ENCODE measurements at places on chromosomes 16 and 17. TPM values are rescaled to one million over a fixed set of nuclear protein-coding genes. Genes with fewer than 3 reads are reported as not detected.

The NTN1 gene
- 0.76 TPM for total RNA-seq

The UBE2Z gene
- 76.5 TPM for total RNA-seq

DNA sequence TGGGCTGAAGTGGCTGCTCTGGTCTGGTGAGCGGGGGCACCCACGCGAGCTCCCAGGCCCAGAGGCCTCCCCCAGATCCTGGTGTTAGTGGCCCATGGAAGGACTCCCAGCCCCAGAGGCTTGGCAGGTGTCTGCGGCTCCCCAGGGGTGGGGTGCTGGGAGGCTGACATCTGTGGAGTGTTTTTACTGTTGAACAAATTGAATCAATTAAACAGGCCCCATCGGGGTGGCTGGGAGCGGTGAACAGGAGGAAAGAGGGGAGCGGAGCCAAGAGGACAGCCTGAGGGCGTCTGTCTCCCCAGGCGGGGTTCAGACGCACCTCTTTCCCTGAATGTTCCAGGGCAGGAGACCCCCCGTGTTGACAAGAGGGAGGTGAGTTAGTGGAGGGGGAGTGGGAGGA lies 29.9 kb downstream of the ACTG1 start:
- no peak for DNase-seq

The CHRNE gene
- total RNA-seq: 0.69 TPM

GRCh38 chr16:49261930-49262329 lies 19.7 kb downstream of the CBLN1 start:
- no peak for DNase-seq

The GPR142 gene
- 20.7 TPM for total RNA-seq

DNA sequence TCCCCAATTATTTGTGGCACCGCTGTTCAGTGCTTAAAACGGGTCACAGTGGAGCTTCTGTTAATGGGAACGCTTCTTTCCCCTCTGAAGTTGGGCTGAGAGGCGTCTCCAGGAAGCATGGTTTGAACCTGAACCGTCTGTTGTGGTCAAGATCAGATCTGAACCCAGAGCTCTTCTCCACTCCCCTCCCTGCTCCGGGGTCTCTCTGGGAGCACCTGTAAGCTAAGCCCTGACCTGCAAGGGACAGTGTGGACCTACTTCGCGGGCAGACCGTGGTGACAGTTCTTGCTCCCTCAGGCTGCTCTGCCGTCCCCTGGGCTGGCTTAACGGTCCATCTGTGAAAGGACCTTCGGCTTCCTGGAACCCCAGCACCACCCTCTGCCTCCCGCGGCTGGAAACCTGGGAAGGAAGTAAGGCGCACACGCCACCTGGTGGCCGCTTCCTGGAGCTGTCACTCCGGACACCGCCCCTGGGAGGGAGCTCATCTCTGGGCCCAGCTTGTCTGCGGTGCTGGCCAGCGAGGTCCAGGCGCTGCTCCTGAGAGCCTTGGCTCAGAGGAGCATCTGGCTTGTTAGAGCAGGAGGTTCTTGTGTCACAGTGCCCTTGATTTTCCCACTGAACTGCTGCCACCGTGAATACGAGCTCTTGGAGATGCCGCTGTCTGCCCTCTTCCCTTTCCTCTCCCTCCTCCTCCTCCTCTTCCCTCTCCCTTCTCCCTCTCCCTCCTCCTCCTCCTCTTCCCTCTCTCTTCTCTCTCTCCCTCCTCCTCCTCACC lies 518.5 kb upstream of the EEF2KMT start:
- DNase-seq: peak; percentile 80

- DNase-seq: no peak
Observed at GRCh38 chr17:81002409-81003361, 11.0 kb downstream of the CHMP6 start.

DNA sequence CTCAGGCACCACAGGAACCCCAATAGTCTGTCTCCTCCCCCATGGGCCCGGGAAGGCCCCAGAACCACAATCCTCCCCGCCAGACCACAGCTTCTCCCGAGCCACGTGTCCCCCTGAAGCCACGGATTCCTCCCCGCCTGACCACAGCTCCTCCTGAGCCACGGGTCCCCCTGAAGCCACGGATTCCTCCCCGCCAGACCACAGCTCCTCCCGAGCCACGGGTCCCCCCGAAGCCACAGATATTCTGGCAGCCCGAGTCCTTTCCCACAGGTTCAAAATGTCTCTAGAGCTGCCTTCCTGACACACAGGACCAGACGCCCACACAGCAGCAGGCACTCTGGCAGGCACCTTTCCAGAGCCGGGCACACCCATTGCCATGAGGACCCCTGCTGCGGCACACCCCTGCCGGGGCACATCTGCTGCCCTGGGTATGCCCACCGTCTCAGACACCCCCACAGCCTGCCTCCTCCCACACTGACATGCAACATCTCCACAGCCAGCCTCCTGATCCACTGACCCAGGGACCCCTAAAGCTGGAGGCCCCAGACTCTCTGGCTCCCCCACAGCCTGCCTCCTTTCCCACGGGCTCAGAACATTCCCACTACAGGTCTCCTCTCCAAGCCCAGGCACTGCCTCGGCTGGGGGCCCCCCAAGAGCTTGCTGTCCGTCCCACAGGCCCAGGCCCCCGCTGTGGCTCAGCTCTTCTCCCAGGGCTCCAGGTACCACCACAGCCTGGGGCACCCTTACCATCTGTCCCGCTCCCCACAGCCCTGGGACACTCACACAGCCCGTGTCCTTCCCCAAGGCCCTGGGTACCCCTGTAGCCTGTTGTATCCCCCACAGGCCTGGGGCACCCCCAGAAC lies 2.2 kb downstream of the KIAA0753 start:
- no peak for DNase-seq

DNA sequence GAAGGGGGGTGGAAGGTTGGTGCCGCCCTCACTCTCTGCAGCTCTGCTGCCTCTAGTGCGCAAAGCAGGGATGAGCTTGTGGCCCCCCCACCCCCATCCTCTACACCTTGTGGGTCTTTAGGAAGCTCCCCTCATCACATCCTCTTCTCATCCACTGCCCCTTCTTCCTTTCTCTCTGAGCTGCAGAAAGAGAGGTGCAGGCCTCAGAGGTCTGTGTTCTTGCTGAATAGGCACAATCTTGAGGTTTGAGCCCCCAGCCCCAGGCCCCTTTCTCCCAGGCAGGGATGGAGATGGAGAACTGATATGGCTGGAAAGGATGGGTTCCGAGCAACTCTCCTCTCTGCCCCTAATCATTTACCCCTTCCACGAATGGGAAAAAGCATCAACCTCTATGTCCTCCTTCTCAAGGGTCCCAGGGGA lies 2.6 kb downstream of the CACNA1G start:
- no peak for DNase-seq

GRCh38 chr17:51813140-51813783 lies 345.3 kb downstream of the CA10 start:
- no peak for DNase-seq

GRCh38 chr16:66152181-66152580 lies 214.3 kb upstream of the CDH5 start:
- no peak for DNase-seq

DNA sequence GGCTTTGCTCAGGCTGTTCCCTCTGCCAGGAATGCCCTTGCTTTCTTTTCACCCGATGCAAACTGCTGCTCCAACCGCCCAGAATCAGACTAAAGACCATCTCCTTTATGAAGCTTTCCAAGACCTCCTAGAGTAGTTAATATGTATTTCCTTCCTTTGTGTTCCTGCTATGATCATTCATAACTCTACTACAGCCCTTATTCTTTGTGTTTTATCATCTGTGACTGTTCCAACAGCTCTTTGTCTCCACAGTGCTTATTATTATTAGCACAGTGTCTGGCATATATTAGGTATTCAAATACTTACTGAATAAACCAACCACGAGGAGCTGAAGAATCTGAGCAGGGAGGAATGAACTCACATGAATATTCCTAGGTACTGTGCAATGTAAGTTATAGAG lies 7.6 kb downstream of the PSME3IP1 start:
- DNase-seq: no peak

The NDUFAF8 gene
- total RNA-seq: 31.5 TPM

- DNase-seq: no peak
Observed at GRCh38 chr17:59561042-59561441, 4.4 kb upstream of the DHX40 start.

DNA sequence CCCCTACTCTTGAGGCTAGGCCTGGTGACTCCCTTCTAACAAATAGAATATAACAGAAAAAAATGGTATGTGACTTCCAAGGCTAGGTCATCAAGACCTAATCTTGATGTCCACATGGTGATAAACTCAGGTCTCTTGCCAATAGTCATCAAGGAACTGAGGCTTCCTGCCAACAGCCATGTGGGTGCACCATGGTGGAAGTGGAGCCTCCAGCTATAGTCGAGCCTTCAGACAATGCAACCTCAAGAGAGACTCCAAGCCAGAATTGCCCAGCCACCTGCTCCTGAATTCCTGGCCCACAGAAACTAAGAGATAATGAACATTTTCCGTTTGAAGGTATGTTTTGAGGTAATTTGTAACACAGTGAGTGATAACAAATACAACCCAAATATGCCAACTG lies 55.9 kb upstream of the SREBF1 start:
- DNase-seq: no peak

DNA sequence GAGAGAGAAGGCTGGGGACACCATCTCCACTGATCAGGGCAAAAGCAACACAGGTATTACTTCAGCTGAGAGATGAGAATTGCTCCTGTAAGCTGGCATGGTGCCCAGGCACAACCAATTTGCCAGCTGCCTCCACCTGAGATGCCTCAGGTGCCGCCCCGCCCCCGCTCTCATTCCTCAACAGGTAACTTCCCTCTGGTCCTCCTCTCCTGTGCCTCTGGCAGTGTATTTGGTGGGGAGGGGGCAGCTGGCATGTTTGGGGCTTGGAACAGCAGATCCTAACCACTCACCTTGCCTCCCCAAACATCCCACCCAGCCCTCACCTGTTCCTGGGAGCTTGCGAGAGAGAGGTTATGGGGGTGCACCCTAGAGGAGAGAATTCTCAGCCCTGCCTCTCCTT lies 2.9 kb upstream of the SRCIN1 start:
- DNase-seq: no peak

DNA sequence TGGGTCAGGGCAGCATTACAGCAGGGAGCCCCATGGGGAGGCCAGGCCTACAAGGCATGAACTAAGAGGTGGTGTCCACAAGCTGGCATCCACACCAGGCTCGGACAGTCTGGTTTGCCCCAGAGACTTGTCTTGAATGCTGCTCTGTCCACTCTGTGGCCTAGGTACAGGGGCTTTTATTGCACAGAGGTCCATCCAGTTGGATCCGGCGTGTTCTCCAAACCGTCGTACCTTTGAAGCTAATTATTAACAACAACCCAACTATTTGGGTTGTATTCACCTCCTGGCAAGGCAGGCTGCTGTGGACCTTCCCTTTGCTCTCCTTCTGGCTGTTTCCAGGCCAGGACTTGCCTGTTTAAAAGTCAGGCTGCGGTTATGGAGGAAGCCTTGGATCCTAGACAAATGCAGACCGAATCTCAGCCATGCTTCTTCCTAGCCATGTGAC lies 123.4 kb downstream of the CLEC16A start:
- no peak for DNase-seq

GRCh38 chr16:84117494-84117843 lies 727 bp upstream of the MBTPS1 start:
- no peak for DNase-seq

The SERPINF2 gene
- total RNA-seq: 0.37 TPM

GRCh38 chr16:75061669-75062068 lies 54.9 kb downstream of the LDHD start:
- no peak for DNase-seq

DNA sequence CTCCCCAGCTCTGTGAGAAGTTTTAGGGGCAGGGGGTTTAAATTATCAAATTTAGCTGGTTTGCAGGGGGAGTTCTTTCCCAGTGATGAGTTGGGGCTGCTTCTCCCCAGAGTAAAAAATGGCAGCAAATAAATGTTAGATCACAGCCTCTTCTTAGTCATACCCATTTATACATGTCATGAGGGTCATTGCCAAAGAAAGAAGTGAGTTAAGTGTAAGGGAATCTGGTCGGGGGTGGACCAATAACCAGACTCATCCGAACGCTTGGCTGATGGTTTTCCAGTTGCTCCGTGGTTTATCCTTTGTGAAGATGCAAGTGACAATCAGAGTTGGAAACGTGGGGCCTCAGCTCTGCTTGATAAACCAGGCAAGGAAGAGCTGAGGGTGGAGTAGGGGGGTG lies 87.1 kb downstream of the PLXDC1 start:
- DNase-seq: no peak

- DNase-seq: no peak
Observed at GRCh38 chr16:13779676-13780075, 140.3 kb upstream of the ERCC4 start.

- DNase-seq: peak; percentile 79
Observed at GRCh38 chr17:78993241-78993956, 13.7 kb upstream of the LGALS3BP start.

- DNase-seq: no peak
Observed at GRCh38 chr16:56669005-56669839, at the start of gene MT1H. TSS of gene MT1H (plus strand) at chr16:56669814. CDS start at chr16:56669885, 71 bp downstream.

GRCh38 chr17:50938821-50939541 lies 72.8 kb upstream of the TOB1 start:
- no peak for DNase-seq

Measured in glutamatergic neuron (in vitro differentiated cells).